ENCODE measurements at places on chromosomes 11 and 22. TPM values are rescaled to one million over a fixed set of nuclear protein-coding genes. Genes with fewer than 3 reads are reported as not detected.

- peak; percentile 18 for DNase-seq
Measured at GRCh38 chr11:121321614-121322243, 29.2 kb downstream of the SC5D start.

Gene SMPD1
- total RNA-seq: 52.5 TPM

- no peak for DNase-seq
Measured at GRCh38 chr22:37823134-37823985, at the start of gene GALR3. GALR3 (plus strand) TSS chr22:37823382; CDS start chr22:37823407, 25 bp downstream.

DNA sequence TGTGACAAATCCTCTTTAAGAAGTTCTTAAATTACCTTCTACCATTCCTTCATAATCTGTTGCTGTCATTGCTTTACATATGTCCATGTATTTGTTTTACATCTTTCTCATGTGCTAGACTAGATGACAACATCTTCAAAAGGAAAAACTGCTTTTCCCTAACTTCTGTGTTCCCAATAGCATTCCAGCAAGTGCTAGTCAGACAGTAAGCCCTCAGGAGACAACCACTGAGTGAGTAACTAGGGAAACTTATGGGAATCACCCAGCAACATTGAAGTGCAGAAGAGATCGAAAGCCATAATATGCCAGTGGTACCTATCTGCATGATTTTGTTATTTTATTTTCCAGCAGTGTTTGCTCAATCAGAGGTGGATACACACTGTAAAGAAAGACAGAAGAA, 889.7 kb upstream of the API5 start:
- no peak for DNase-seq

Gene ZNF70
- 2.5 TPM for total RNA-seq

Gene CCDC15
- total RNA-seq: 0.35 TPM

Gene NOX4
- 2.5 TPM for total RNA-seq

Gene CYP2D6
- total RNA-seq: 329 TPM

- no peak for DNase-seq
Measured at GRCh38 chr22:37431801-37432707, 4.8 kb upstream of the ELFN2 start.

DNA sequence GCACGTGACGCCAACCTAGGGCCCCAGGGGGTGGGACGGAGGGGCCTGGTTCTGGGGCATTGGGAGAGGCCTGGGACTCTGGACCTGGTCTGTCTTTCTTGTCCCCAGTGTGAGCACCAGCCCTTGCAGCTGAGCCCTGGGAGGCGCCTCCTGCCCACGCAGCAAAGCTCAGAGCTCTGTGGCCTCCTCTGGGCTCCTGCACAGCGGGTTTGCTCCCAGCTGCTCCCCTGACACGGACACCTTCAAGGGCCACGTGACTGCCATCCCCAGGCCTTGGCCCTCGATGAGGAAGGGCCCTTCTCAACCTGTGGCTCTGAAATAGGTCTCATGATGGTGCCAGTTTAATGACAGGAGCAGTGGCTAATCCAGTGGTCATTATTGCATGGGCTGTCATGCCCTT, 31.5 kb upstream of the CCDC188 start:
- no peak for DNase-seq

DNA sequence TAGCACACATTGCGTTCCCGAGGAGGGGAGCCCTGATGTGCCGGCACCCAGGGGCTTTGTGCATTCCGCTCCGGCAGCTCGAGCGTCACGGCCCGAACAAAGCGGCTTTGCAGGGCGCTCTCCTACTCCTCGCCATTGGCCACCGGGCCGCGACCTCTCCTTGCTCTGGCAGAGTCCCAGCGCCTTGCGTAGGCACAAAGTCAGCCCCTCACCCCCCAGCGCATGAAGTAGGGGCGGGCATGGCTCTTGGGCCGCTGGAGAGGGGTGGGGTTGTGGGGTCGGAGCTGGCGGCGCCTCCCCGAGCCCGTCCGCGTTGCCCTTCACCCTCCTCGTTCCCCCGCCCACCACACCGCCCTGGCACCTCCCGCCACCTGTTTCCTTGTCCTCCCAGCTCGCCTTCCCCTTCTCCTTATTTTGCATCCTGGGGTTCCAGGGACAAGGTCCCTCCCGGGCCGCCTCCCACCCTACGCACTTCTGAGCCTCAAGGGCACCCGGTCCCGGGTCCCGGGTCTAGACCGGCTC, 753 bp upstream of the PPARA start:
- peak; percentile 42 for DNase-seq

Gene MUC2
- 817 TPM for total RNA-seq

- no peak for DNase-seq
Measured at GRCh38 chr11:32391956-32392553, 43.3 kb downstream of the WT1 start.

Gene BSCL2
- total RNA-seq: 53.6 TPM

GRCh38 chr11:99884750-99885149, 802.3 kb upstream of the ARHGAP42 start:
- DNase-seq: no peak

Gene CCDC73
- not detected for total RNA-seq

DNA sequence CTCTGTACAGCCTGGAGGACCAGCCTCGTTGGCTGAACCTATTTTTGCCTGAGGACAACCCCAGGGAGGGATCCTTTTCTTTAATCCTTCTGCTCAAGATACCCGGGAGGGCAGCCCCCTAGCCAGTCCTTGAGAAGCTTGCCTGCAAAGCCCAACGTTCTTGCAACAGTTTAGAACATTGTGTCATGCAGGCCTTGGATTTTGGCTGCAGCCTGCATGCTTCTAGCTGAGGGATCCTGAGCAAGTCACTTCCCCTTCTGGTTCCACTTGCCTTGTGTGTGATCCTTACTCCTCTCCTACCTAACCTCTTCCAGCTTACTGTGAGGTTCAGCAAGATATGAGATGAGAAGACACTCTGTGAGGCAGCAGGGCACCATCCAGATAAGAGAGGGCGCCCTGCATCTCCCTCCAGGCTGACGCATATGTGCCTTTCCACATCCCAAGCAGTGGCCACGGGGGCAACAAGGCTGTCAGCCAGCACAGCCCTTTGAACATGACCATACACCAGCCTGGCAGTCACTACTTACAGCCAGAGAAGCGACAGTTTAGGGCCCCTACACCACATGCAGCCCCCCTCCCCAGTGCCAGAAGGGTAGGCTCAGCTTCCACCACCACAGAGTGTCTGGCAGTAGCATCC, 76.1 kb downstream of the C11orf58 start:
- DNase-seq: no peak

Gene IGHMBP2
- 50.6 TPM for total RNA-seq

Gene TMEM45B
- 1.7 TPM for total RNA-seq

Gene CRYBB3
- total RNA-seq: not detected

- DNase-seq: no peak
Measured at GRCh38 chr22:27986459-27986858, 67.4 kb upstream of the PITPNB start.

Gene E2F8
- 1.5 TPM for total RNA-seq

GRCh38 chr11:69297787-69298266, 3.9 kb downstream of the MYEOV start:
- peak; percentile 55 for DNase-seq

Gene ELF5
- total RNA-seq: not detected

DNA sequence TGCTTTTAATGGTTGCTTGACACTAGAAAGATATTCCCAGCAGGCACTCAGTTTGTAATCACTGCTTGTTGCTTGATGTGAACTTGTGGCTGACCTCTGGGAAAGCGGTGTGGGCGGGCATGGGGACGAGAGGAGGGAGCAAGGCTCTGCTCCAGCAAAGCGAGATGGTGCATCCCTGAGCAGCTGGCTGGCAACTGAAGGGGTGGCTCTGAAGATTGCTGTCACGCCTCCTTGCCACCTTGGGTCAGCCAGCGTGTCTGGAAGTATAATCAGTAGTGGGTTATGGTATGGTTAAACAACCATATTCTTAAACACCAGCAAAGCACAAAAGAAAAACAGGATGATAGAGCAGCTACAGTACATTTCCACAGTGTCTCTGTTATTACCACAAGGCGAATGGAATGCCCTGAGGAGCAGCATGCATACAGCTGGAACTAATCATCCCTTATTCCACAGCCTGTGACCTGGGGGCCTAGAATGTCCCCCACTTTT, 124.5 kb downstream of the TRIM44 start:
- no peak for DNase-seq

Data from Peyer's patch (tissue), 4 donors.